H1 (cell line): ENCODE measurements at places on chromosomes 1 and 21.

GRCh38 chr21:44727757-44728156, 16.4 kb upstream of the TSPEAR start:
- DNase-seq: no peak

GRCh38 chr1:202310746-202311145, 31.0 kb downstream of the UBE2T start:
- DNase-seq: no peak

DNA sequence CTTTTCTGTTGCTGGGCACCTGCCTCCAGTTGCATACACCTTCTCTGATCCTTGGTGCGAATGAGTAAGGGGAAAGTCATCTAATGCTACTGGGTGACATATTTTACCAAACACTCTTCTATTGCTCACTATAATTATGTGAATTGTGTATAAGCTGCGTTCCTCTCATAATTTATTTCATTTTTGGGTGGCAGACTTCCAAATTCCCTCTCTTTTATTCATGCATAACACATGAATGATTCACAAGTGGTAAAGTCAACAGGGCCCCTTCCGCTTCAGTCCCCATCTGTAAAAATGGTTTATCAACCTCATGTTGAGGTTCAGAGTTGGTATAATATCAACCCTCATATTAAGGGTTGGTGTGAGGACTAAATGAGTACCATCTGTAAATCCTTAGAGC, 3.2 kb upstream of the QSOX1 start:
- DNase-seq: no peak

DNA sequence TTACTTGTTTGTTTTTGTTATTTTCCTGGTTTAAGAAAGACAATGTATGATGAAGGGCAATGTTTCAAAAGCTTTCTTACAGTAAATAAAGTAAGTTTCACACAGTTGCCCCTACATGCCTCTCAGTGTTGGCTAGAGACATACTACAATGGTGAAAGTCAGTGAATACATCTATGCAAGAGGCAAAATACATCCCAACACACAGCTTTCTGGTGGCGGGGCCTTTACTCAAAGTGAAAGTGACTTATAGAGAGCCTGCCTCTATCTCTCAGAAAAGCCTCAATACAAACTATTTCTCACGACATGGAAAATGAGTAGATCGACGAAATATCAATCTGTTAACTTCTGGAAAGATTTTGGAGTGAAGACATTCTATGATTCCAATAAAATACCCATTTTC, 122.3 kb downstream of the SLC30A10 start:
- no peak for DNase-seq

- DNase-seq: no peak
Measured at GRCh38 chr1:220746851-220747250, 1.3 kb upstream of the MTARC2 start.

DNA sequence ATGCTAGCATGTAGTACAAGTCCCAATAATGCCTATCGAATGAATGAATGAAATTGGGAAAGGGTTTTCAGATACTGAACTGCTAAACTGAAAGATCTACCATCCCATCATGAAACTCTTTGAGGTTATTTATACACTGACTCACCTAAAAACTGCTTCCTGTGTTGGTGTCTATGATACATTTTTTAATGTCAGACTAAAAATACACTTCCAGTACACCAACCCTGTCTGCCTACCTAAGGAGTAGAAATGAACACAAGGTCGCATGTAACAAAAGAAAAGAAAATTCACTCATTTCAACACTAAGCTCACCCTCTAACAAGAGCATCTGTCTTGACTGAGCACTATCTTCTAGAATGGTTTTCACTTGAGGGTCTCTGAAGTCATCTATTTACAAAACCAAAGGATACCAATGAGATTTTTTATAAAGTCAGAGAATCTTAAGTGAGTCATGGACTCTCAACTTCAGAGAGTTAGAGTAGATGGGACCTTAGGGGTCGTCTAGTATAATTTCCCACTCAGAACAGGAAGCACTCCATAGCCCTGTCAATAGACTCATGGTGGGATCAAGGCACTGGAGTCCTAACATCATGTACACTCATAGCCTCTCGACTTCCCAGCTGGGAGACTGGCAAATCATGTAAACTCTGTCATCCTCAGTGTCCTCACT, 53.4 kb downstream of the WLS start:
- DNase-seq: no peak

DNA sequence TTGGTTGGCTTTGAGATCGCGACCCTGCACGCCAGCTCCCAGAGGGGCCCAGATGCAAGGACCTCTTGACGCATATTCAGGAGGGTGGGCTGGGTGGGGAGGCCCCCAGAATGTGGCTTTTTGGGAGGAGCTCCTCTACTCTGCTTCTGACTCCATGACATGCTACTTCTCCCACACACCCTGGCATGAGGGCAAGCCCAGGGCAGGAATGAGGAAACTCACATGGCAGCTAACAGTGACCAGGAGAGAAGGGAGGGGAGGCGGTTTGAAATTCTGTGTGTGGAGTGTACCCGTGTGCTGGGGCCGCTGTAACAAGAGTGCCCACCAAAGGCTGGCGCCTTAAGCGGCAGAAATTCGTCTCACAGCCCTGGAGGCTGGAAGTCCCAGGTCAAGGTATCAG, 61.3 kb upstream of the GPR153 start:
- no peak for DNase-seq

DNA sequence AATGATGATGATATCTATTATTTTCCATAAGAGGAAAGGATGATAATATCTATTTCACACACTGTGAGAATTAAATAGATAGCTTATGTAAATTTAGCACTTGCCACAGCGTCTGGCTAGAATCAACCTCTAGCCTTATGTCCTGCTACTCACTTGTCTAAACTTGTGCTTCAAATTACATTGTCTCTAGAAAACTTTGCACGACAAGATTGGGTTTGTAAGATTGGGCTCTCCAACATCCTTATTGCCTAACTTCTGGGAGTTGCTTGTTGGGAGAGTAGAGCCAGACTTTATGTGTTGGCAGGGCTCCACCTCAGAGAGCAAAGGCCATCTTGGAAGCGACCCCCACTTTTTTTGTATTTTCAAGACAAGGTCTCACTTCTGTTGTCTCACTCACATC, 50.0 kb upstream of the POGK start:
- no peak for DNase-seq

DNA sequence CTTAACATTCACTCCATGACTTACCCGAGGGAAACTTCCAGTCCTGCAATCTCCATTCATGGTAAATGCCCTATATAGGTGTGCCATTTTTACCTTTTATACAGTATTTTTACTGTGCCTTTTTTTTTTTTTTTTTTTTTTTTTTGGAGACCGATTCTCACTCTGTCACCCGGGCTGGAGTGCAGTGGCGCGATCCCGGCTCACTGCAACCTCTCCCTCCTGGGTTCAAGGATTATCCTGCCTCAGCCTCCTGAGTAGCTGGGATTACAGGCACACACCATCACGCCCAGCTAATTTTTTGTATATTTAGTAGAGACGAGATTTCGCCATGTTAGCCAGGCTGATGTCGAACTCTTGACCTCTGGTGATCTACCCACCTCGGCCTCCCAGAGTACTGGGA, 124.4 kb upstream of the PLPPR4 start:
- DNase-seq: no peak

- DNase-seq: peak; percentile 89
Measured at GRCh38 chr1:43206600-43207228, 34.6 kb downstream of the CFAP57 start.

- DNase-seq: no peak
Measured at GRCh38 chr1:43197343-43198127, 25.4 kb downstream of the CFAP57 start.

DNA sequence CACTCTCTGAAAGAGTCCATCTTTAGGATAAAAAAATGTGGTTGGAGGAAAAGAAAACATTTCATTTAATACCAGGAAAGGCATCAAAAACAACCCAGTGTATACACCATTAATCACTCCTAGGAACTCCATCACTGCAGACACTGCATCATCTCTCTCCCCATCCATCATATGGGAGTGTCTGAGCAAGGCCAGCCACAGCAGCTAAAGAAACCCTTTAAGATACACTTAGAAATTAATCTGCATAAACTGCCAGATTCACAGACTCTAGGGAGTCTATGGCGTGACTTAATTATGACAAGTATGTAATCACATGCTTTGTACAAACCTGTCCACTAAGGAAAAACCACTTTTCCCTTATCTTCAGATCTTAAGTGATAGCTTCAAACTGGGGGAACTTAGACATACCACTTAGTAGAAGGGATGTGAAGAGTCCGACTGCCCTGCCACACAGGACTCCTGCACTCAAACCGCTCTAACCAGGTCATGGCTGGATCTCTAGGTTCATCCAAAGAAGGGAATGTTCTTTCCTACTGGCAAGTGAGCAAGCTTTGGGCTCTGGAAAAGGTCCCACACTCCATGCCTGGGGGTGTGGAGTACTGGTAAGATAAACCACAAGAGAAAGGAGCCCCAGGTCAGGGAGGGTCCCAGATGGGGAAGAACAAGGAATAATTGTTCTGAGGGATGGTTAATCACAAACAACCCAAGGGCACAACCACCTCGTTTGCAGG, 61.0 kb upstream of the C8B start:
- no peak for DNase-seq

DNA sequence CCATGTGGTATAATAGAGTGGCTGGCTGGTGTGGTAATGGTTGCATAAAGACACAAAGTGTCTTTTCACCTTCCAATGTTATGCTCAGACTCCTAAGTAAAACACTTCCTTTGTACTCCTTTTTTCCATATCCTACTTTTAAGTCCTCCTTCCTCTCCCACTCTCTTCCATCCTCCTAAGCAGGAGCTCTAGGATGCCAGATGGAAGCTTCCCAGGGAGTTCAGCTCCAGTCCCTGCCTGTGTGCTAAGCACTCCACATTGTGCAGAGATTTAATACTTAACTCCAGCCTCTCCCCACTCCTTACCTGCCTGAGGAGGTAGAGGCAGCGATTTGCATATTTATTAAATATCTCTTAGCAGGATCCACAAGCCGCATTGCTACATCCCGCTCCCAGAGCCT, 60.5 kb upstream of the IGSF21 start:
- no peak for DNase-seq

GRCh38 chr1:100354971-100355394, 2.7 kb downstream of the CDC14A start:
- DNase-seq: no peak

DNA sequence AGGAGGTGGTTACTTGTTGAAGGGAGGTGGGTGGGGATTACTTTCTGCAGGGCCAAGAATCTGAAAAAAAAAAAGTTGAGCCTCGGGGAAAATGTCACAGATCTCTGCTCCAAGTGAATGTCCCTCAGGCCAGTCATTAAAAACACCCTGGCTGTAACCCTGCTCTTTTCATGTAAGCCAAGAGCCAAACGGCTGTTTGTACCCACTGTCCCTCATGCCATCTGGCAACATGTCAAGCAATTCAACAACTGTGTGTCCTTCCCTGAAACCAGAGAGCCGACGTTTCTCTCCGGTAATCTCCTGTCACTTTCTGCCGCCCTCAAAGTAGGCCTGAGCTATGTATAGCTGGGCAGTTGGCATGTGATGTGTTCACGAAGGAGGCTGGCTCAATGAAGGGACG, 14.7 kb downstream of the CASQ2 start:
- DNase-seq: no peak
